ENCODE measurements at places on chromosomes 5 and 9.
A peak's percentile ranks its signal among the peaks of the same experiment; 100 is the strongest.

DNA sequence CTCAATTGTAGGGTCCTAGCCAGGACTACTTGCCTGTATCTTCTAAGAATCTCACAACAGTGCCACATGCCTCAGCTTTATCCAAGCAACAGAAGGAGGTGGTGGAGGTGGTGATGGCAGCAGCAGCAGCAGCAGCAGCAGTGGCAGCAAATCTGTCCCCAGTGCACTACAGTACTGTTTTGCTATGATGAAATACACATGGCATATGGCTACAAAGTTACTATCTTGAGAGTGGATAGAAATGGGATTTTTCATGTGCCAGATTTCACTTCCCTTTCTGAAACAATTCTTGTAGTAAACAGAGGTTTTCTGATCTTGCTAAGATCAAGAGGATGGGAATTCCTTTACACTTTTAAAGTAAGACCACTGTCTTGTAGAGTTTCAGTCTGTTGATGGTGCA is 8.1 kb upstream of the CYSTM1 start:
- DNase-seq = no peak

GRCh38 chr9:133129001-133129795 is 8.2 kb upstream of the RALGDS start:
- no peak for DNase-seq

- no peak for DNase-seq
Observed at GRCh38 chr9:84893419-84894128, 224.0 kb downstream of the NTRK2 start.

DNA sequence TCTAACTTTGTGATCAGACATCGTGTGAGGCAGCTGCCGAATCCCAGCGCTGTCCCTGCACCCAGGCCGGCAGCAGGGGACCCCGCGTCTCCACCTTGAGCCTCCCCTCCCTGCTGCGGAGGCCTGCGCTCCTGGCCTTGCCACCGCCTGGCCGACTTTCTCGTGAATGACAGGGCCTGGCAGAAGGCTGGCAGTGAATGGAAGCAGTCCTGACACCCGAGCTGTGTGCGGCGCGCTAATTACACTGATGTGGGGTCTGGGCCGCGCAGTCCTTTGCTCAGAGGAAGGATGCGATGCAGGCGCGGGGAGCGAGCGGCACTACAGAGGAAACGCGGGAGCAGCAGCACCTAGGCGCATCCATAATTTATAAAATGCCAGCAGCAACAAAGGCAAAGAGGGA is 40.3 kb downstream of the POU4F3 start:
- no peak for DNase-seq

GRCh38 chr5:169742771-169743296 is 105.8 kb downstream of the DOCK2 start:
- DNase-seq = no peak

DNA sequence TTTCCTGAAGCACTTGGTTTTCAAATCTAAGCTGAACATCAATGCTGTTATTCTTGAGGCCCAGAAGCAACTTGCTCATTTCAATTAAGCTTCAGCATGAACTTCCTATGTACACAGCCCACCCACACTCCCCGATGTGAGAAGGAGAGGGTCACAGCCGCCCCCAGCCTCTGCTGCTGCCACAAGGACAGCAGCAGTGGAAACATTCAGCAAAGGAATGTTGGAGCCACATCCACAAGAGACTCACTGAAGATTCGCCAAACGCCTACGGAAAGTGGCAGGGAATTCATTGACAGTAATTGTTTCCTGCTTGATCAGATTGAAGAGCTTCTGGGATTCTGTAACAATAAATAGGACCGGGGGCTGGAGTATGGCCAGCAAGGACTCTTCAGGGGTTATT is 2.9 kb downstream of the TGFBI start:
- DNase-seq = no peak

- no peak for DNase-seq
Observed at GRCh38 chr5:140855772-140856674, at the start of gene PCDHA10. TSS of gene PCDHA10 (plus strand) at chr5:140855897. CDS start at chr5:140856049, 152 bp downstream.

DNA sequence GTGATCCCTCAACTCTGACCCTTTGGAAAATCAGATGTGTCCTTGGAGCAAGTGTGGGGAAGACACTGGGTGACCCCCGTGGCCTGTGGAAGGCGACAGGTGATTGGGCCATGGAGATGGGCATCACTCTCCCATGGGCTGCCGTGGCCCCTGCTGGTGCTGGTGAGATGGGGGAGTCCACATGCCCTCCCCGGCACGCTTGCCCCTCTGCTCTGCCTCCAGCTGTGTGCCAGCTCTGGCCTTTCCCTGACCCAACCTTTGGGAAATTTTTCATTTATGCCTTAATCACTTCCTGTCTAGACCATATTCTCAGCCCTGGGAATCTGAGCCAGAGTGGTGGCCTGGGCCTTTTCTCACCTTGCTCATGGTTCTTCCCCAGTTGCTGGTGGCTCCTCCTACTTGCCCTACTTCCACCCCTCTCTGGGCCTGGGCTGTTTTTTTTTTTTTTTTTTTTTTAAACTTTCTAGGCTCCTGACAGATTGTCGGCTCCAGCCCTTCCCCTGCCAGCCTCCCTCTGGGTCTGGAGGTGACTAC is 56.6 kb downstream of the RGS3 start:
- DNase-seq = peak; percentile 76

GRCh38 chr9:69325409-69326212 is 596 bp downstream of the ENTREP1 start:
- DNase-seq = no peak

DNA sequence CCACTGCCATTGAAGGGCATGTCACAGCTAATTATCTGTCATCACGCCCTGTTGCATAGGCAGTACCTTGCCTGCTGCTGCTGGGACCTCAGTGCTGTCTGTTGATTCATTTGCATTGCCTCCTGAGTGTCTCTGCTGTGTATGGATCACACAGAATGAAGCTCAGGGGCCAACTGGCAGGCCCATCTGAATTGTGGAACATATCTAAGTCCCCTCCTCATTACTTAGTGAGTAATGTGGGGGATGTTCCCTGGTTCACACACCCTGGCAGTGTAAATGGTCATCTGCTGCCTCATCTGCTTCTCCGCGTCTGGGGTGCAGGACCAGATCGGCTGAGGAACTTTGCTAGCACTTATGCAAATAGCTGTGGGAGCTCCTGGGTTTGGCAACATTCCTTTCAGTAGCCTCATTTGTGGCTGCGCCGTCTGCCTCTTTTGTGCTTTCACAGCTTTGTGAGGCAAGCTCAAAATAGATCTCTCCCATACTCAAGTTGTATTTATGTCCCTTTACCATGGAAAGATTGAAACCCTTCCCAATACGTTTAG is 25.4 kb downstream of the TYRP1 start:
- DNase-seq = no peak

GRCh38 chr5:55211184-55211874 is 15.8 kb downstream of the MCIDAS start:
- DNase-seq = no peak

- no peak for DNase-seq
Observed at GRCh38 chr5:110769000-110769681, 30.3 kb downstream of the SLC25A46 start.

DNA sequence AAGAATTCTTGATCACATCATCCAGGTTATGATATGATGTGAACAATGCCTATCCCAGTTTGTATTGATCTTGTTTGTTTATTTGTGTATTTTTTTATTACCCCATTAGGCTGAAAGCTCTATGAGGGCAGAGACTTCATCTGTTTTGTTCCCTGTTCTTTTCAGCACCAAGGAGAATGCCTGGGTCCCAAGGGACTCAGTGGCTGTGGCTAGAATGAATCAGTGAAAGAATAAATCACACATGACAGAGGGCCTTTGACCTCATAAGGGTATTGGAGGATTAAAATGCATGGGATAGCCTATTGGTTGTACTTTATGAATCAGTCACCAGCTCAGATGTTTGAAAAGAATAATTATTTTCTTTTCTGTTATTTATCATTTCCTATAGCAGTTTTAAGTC is 292.2 kb downstream of the GAS1 start:
- no peak for DNase-seq

DNA sequence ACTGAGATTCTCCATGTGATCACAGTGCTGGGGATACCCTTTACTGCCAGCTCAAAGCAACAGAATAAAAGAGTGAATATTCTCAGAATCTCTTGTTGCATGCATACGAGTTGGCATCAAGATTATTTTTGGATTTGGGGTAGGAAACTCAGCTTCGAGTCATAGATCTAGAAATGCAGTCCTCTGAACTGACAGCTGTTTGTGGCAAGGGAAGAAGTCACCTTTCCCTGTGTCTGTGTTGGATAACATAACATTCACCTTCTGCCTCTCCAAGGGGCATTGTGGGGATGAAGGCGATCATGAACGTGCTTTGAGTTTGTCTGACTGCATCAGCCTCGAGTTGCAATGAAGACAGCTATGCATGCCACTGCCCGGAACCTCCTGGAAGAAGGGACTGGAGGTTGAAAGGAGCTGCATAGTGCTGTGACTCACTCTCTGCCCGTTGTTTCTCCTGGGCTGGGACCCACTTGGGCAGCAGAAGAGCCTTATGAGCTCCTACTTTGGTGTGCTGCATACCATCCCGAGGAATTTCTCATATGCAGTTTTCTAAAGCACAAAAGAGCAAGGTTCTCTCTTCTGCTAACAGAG is 231.7 kb downstream of the ARHGAP26 start:
- DNase-seq = peak; percentile 80

- DNase-seq = no peak
Observed at GRCh38 chr9:99352826-99353225, 130.7 kb downstream of the SEC61B start.

DNA sequence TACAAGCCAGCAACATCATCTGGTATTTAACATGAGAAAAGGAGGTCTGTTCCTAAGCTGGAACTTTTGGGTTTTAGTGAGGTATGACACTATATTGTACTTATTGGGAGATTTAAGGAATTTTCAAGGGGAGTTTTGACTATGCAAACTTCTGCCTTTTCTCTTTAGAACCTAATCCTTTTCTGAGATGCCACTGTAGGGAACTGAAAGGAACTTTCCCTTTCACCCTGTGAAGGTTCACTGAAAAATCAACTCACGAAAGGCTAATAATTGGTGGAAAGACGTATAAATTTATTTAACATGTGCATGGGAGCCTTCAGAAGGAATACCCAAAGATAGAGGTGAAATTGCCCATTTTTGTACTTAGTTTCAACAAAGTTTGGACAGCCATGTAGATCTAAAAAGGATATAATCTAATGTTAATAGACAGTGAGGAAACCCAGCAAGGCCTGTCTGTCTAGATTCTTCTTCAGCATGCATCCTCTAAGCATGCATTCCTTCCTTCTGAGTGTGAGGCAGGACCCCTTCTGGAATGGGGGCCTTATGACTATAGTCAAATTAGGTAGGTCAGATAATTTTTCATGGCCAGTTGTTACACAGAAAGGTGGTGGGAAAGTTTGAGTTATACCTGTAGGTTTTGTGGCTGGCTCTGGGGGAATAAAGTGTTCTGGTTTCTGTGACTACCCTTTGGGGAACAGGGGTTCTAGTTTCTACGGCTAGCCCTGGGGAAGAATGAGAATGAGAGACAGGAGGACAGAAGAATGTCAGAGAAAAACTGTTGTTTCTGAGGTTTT is 200.3 kb downstream of the C9orf152 start:
- no peak for DNase-seq

- no peak for DNase-seq
Observed at GRCh38 chr5:148833925-148834324, 7.5 kb downstream of the ADRB2 start.

DNA sequence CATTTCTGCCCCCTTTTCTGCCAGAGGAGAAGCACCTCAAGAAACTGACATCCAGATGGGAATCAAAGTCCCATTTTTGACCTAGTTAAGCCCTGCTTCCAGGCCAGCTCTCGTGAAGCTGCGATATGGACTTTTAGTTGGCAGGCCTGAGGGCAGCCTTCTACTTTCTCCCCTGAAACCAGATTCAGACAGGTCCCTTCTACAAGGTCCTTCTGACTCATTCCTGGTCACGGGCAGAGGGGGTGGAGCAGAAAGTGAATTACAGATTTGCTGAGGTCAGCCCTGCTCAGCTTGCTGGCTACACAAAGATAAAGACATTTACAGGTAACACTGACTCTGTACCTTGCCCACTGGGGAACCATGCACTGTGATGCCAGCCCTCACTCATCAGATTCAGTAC is 52.8 kb upstream of the TUT7 start:
- DNase-seq = no peak

DNA sequence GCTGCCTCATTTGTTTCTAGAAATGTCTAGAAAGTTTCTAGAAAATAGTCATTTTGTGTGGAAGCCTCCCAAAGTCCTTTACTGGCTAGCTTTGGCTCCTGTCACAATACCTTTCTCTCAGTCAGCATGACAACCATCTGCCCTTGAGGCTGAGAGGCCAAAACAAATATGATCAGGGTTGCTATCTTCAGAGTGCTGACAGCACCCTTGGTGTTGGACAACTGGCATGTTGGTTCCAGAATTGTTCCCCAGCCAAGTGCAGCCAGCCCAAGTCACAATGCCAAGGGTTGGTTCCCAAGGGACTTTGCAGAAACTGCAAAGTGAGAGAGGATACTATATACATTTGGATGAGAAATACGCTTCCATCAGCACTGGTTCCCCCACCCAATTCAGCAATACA is 140.9 kb upstream of the GAS1 start:
- DNase-seq = no peak

- no peak for DNase-seq
Observed at GRCh38 chr5:83162601-83163000, 85.3 kb downstream of the XRCC4 start.

GRCh38 chr5:154861946-154862345 is 3.5 kb downstream of the CNOT8 start:
- no peak for DNase-seq

DNA sequence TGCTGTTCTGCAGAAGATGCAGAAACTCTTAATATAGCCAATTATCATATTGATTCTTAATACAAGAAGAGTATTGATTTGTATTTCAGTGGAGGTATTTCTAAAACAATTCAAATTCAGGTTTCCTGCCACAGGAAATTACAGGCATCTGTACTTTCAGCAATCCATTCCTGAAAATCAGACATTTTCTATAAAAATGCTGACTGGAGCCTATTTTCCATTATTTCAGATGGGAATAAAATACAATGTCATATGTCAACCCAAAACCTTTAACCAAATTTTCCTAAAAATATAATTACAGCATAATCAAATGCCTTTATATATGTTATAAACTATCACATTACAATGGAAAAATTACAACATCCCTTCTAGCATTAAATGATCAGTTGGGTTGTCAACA is 131.5 kb downstream of the MELK start:
- no peak for DNase-seq

- DNase-seq = no peak
Observed at GRCh38 chr5:76380346-76381066, 22.6 kb upstream of the IQGAP2 start.

DNA sequence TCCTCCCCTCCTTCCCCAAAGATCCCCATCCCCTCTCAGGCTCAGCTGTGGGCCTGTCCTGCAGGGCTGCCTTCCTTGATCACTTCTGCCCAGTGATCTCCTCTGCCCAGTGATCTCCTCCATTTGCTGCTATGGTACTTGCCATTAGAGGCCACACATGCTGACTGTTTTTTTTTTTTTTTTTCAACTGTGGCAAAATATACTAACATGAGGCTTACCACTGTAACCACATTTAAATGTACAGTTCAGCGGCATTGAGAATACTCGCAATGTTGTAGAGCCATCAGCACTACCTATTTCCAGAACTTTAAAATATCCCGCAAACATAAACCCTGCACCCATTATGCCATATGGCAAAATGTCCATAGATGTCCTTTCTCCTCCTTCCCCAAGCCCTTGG is 61.7 kb upstream of the EPB41L4B start:
- DNase-seq = no peak

GRCh38 chr5:80216753-80217596 is 38.9 kb downstream of the SERINC5 start:
- DNase-seq = peak; percentile 70

GRCh38 chr5:96142786-96143434 is 181.3 kb upstream of the ELL2 start:
- DNase-seq = no peak
